ENCODE measurements at places on chromosomes 4 and X.

- peak; percentile 36 for DNase-seq
Measured at GRCh38 chr4:156113138-156113765, 159.6 kb upstream of the CTSO start.

DNA sequence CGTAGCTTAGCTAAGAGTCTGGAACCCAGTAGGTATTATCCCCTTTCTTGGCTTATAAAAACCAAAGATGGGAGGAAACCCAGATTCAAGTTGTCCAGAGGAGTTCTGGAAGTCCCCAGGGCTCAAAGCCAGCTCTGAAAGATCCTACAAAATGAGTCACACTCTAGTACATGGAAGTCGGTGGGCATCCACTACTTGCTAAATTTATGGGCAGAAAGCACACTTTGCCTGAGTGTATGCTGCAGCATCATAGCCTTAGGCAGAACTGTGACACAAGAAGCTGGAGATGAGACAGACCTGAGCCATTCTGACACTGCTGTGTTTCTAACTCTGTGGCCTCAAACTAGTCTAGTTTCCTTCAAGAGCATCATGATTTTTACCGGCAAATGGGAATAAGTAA, 429.3 kb downstream of the AFF2 start:
- DNase-seq, result peak; percentile 57

DNA sequence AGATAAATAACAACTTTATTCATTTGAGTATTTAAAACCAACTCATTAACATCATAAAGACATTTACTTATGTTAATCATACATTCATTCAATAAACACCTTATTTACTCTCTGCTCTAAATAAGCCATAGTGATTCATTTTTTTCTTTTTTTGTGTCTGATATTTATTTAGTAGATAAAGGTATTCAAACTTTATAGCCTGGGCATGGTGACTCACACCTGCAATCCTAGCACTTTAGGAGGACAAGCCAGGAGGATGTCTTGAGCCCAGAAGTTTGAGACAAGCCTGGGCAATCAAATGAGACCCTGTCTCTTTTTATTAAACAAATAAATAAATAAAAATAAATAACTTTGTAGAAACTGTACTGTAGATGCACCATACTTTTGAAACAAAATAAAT, 771.3 kb upstream of the PCDH7 start:
- peak; percentile 19 for DNase-seq

DNA sequence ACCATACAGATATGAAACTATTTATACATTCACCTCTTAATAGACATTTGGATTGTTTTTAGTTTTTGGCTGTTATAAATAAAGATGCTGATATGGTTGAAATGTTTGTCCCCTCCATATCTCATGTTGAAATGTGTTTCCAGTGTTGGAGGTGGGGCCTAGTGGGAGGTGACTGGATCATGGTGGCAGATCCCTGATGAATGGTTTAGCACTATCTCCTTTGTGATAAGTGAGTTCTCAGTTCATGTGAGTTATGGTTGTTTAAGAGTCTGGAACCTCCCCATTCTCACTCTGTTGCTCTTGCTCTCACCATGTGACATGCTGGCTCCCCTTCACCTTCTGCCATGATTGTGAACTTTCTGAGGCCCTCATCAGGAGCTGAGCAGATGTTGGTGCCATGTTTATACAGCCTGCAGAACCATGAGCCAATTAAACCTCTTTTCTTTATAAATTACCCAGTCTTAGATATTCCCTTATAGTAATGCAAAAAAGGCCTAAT, 12.2 kb upstream of the CLGN start:
- DNase-seq, result no peak

- peak; percentile 96 for DNase-seq
Measured at GRCh38 chr4:98778206-98778605, 119.8 kb upstream of the TSPAN5 start.

GRCh38 chr4:2362266-2363055, 56.0 kb downstream of the ZFYVE28 start:
- no peak for DNase-seq

DNA sequence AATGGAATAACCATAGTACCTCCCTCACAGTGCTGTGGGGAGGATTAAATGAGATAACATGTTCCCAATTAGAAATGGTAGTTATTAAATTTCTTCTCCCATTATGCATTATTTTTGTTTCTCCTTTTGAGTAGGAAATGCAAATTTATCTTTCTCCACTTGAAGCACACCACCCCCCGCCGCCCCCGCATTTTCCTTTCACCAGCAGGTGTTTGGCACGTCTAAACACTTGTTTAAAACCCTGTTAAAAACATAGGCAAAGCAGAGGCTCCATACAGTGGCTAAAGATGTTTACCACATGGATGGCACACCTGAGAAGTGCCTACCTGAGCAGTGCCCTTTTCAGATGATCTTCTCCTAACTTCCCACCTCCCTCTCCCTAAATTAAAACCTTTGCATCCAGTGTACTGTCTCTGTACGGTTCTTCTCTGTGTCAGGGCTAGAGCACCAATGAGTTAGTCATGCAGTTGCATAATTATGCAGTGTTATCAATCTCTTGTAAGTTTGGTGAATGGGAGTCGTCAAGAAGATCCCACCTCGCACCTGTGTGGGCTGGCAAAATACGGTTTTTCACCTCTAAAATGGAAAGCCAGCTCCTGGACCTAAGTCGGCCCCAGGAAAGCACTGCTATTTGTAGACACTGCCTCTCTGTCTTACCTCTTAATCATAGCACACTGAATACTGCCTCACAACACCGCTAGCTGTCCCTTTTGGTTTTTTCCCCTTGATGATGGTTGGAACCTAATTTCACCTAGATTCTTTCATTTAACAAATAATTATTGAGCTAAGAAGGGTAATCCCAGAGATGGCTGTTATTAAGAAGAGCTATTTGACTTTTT, 122.0 kb downstream of the CT47B1 start:
- DNase-seq, result no peak

GRCh38 chr4:139556071-139556723, at the start of gene SETD7:
TSS of gene SETD7 (minus strand) at chr4:139556219. CDS start at chr4:139556137, 82 bp downstream.
- peak; percentile 87 for DNase-seq

DNA sequence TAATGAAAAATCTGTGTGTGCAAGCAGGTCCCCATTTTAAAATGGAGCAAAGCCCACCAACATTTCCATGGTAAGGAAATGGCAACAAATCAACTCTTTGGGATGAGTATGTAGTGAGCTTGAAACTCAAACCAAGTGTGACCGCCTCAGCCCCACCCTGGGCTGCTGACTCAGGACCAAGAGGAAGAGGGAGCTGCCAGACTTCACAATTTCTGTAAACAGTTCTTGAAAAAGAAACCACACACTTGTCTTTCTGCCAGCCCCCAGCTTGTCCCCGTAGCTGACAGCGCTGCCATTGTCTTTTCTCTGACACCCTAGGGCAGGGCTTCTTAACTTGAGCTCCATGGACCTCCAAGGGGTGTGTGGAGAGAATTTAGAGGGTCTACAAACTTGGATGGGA, 10.3 kb downstream of the RTL5 start:
- peak; percentile 63 for DNase-seq

- peak; percentile 16 for DNase-seq
Measured at GRCh38 chr4:87502580-87503238, 26.5 kb downstream of the SPARCL1 start.

DNA sequence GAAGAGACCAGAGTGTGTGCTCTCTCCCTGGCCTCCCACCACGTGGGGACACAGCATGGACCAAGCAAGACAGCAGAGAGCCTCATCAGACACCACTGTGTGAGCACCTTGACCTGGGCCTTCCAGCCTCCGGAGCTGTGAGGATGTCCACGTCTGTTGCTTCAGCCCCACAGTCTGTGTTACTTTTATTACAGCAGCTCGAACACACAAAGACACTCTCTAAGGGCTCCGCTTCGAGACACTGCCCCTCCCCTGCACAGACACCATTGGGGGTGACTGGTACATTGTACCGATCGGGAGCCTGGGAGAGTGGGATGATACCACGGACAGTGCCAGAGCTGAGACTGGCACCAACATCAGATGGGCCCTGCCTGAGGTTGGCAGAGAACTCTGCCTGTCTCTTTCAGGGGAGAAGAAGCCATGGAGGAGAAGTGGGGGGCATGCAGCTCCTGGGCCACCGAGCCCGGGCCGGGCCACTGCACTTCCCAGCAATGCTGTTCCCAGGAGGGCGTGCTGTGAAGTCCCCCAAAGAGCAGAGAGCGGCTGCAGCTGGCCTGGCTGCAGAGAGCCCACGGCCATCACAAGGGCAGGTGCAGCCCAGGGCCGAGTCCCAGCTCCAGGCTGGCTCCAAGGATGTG, 48.1 kb upstream of the HMX1 start:
- DNase-seq, result no peak

- peak; percentile 75 for DNase-seq
Measured at GRCh38 chr4:53541577-53542206, 49.6 kb downstream of the LNX1 start.

GRCh38 chr4:121127100-121127499, 37.0 kb downstream of the TNIP3 start:
- no peak for DNase-seq

GRCh38 chrX:40938423-40938822, 146.8 kb upstream of the USP9X start:
- DNase-seq, result no peak

- DNase-seq, result no peak
Measured at GRCh38 chr4:25588206-25588605, 67.4 kb upstream of the SLC34A2 start.

GRCh38 chrX:39508300-39508692, 589.5 kb downstream of the BCOR start:
- no peak for DNase-seq
